Right cardiac atrium (tissue), 5 donors: ENCODE measurements at places on chromosomes 7 and 10. TPM values are rescaled to one million over a fixed set of nuclear protein-coding genes. Genes with fewer than 3 reads are reported as not detected.

GRCh38 chr10:98295907-98296306 is 27.9 kb upstream of the LOXL4 start:
- DNase-seq, result no peak

DNA sequence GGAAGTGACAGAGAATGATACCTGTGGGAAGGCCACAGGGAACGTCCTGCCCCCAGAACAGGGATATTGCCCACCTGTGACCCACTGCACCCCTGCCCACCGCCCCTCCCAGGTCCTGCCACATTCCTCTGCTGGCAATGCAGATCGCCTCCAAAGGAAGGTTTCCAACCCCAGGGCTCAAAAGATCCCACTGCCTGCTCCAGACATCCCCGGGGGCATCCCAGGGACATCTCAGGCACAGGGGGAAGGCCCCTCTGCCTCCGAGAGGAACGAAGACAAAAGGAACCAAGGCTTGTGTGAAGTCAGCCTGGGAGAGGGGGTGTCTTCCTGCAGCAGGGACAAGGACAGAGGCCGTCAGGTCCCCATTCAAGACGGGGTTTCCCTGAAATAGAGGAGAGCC is 28.5 kb downstream of the NUDT1 start:
- DNase-seq, result no peak

GRCh38 chr7:82339958-82340357 is 103.6 kb downstream of the CACNA2D1 start:
- no peak for DNase-seq

DNA sequence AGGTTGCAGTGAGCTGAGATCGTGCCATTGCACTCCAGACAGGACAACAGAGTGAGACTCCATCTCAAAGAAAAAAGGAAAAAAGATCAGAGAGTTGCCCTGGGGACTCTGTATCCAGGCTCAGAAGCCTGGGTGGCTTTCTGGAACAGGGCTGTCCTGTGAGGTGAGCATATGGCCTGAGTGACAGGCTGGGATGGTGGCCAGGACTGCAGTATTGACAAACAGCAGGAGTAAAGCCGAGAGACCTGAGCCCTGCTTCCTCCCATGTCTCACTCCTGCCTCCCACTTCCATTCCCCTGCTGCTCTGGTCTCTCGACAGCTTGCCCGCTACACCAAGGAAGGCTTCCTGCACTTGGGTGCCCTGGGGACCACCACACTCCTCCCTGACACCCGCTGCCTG is 578.5 kb downstream of the GALNT17 start:
- no peak for DNase-seq

GLUD1 gene
- 86.7 TPM for total RNA-seq

- DNase-seq, result no peak
Observed at GRCh38 chr7:1041551-1042491, 2.5 kb upstream of the GPR146 start.

DNA sequence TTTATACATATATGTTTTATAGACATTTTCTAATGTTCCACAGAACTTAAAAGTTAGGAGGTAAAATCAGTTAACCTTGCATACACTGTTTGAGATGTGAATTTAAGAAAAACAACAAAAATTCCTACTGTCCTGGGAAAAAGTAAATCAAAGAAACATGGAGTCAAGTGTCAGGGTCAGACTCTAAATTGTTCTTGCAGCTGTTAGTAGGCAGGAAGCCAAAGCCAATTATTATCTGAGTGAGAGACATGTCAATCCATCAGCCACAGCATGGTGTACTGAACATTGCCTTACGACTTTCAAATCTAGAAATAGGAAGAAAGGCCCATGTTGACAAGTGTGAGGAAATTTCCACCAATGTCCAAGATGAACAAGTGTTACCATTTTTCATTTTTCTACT is 461.2 kb upstream of the MBL2 start:
- no peak for DNase-seq

DNA sequence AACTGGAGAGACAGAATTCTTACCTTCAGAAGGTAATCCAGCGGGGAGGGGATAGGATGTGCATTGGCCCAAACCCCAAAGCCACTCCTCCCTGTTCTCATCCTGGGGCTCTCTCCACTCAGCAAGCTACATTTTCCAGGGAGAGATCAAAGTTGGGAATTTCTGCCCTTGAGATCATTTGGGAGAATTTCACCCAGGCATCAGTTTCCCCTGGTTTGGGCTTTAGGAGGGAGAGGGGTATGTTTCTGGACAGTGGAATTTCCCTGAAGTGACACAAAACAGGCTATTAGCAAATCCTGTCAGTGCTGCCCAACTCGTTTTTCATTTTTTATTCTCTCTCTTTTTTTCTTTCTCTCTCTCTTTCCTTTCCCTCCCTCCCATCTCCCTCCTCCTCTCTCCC is 35.7 kb downstream of the CYP17A1 start:
- no peak for DNase-seq

DNA sequence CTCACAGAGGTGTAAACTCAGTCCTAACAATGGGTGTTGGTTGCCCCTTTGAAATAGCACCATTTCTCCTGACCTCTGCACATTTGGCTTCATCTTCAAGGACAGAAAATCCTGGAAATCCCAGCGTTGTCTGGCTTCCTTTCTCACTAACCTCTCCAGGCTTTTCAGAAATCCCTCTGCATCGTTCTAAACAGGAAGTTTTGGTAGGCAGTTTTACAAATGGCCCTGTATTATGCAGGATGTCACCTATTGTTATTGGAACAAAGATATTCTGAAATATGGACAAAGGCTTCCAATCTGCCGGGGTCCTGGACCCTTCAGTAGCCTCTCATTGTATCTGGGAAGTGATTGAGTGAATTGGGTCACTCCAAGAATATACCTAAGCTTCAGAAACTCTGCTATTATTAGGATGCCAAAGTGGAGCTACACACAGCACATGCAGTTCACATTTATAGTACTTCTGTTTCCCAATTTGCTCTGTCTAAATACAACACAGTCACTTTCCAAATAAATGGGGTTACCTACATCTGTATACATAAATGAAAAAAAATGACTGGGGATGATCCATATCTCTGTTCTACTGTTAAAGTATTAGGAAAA is 134.8 kb upstream of the KLF6 start:
- no peak for DNase-seq

CDCA7L gene
- total RNA-seq, result 75.2 TPM

DNA sequence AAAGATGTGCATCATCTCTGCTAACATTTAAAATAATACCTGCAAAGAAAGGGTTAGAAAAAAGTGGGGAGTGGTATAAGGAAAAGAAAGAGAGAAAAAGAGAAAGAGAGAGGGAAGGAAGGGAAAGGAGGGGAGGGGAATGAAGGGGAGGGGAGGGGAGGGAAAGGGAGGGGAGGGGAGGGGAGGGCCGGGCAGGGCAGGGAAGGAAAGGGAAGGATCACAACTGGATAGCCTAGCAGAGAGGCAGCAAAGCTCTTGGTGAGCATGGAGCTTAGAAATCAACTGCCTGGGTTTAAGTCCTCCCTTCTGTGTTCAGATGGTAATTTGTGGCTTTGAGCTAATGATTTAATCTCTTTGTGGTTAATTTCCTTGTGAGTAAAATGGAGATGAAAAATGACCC is 5.4 kb upstream of the FAM237B start:
- no peak for DNase-seq

DNA sequence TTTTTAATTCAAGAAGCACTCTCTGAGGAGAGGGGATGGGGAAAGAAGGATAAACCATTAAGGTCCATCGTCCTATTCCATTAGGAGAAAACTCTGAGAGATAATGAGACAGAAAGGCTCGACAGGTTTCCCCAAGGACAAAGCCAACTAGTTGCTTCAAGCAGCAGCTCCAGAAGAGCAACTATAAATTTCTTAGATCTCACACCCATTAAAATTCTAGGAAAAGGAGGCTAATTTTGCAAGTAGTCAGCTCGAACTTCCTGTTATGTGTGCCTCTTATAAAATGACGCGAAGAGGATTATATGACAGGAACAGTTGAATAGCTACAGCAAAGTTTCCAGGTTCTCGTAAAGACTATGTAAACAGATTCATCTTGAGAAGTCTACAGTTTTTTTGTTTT is 52.0 kb upstream of the ST8SIA6 start:
- no peak for DNase-seq

DNA sequence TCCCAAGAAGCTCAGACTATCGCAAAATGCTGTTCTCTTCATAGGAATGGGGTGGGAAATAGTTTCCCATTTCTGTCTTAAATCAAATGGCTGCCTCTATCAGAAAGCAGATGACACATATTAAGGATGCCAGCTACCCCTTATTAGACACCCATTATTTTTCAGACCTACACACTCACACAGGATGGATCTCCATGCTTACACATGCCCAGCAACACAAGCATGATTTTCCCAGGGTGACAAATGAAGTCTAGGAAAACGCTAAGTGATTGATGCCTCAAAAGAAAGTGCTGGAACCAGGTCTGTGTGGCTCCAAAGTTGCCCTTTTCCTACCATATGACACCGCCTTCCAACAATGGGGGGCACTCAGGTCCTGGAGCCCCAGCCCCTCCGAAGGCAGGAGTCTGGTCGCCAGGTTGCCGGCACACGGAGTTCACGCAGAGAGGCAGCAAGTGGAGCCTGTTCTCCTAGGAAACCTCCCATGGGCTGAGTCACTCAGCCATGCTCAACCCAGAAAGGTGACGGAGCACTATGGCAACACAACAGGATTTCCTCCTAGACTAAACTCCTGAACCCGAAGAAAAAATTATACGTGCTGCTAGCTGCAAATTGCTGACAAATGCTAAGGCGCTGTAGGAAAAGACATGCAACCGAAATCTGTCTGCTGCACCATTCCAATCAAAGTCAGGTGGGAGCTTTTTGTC is 19.8 kb downstream of the VOPP1 start:
- DNase-seq, result no peak

DNA sequence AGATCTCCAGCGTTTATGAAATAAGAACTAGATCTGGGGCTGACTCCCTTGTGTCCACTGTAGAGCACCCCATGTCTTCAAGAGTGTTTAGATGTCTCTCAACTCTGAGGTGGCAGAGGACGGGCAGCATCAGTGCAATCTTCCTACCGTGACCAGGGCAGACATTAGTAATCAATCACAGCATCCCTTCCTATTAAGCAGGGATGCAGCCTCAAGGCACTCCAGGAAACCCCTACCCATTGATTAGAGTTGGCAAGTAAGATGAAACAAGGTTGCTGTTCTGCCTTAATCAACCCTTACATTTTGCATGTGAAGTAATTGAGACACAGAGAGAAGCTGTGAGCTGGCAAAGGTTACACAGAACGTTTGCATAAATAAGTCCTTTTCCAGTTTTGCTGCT is 283.7 kb upstream of the ZMIZ1 start:
- no peak for DNase-seq
